NCI-H2081 treated with DMSO at 0.1 percent for 48 hours (cell line): ENCODE measurements at places on chromosomes 7 and 10.

DNA sequence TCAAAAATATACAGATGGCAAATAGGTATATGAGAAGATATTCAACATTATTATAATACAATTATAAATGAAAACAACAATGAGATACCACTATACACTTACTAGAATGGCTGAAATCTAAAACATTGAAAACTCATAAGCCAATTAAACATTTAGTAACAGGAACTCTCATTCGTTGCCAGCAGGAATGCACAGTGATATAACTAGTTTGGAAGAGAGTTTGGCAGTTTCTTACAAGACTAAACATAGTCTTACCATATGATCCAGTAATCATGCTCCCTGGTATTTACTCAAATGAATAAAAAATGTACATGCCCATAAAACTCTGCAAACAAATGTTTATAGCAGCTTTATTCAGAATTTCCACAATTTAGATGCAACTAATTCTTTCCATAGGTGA lies 476.2 kb upstream of the COBL start:
- no peak for DNase-seq

- no peak for DNase-seq
Measured at GRCh38 chr10:14476641-14477407, 146.1 kb upstream of the FRMD4A start.

GRCh38 chr7:80369321-80369720 lies 142.5 kb downstream of the GNAT3 start:
- DNase-seq: no peak

GRCh38 chr10:5987747-5988146 lies 10.4 kb upstream of the IL15RA start:
- no peak for DNase-seq

GRCh38 chr10:114571316-114571999 lies 86.6 kb downstream of the ABLIM1 start:
- DNase-seq: no peak

GRCh38 chr7:156918635-156919034 lies 25.7 kb upstream of the LMBR1 start:
- DNase-seq: no peak

GRCh38 chr10:24926557-24926956 lies 25.8 kb downstream of the PRTFDC1 start:
- DNase-seq: no peak

DNA sequence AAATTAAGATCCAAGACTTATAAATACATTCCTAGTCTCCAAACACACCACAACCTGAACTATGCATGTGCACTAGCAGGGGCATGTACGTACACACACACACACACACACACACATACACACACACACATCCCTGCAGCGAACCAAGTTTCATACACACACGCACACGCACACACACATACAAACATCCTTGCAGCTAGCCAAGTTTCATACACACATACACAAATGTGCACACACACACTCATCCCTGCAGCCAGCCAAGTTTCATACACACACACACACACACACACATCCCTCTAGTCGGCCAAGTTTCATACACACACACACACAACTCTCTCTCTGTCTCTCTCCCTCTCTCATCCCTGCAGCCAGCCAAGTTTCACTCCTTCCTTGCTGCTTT lies 82.7 kb upstream of the WIPF3 start:
- no peak for DNase-seq

DNA sequence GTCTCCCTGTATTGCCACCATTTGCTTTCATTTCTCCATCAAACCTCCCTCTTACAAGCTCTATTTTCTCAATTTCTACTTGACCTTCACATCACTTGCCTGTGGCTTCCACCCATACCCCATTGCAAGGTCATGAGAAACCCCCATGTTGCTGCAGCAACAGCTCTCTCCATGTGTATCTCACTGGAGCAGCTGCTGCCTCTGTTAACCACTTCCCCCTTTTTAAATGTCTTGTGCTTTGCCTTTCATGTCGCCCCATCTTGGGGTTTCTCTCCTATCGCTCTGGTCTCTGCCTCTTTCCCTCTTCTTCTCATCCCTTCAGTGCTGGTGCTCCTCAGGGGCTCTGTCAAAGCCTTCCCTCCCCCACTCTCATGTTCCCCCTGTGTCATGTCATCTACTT lies 148.8 kb downstream of the CHN2 start:
- no peak for DNase-seq

GRCh38 chr7:132164558-132165125 lies 411.6 kb downstream of the PLXNA4 start:
- DNase-seq: no peak

DNA sequence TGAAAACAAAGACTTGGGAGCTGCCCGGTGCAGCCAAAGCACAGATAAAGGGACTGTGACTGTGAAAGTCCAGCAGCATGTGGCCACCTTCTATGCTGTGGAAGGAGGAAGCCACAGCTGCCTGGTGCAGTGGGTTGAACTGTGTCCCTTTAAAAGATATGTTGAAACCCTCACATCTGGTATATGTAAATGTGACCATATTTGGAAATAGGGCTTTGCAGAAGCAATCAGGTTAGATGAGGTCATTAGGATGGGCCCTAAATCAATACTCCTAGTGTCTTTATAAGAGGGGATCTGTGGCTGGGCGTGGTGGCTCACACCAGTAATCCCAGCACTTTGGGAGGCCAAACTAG lies 136.9 kb downstream of the GLI3 start:
- DNase-seq: no peak

- no peak for DNase-seq
Measured at GRCh38 chr7:94129443-94130140, 125.4 kb upstream of the BET1 start.

- peak; percentile 78 for DNase-seq
Measured at GRCh38 chr7:29327455-29327854, 132.9 kb downstream of the CHN2 start.

DNA sequence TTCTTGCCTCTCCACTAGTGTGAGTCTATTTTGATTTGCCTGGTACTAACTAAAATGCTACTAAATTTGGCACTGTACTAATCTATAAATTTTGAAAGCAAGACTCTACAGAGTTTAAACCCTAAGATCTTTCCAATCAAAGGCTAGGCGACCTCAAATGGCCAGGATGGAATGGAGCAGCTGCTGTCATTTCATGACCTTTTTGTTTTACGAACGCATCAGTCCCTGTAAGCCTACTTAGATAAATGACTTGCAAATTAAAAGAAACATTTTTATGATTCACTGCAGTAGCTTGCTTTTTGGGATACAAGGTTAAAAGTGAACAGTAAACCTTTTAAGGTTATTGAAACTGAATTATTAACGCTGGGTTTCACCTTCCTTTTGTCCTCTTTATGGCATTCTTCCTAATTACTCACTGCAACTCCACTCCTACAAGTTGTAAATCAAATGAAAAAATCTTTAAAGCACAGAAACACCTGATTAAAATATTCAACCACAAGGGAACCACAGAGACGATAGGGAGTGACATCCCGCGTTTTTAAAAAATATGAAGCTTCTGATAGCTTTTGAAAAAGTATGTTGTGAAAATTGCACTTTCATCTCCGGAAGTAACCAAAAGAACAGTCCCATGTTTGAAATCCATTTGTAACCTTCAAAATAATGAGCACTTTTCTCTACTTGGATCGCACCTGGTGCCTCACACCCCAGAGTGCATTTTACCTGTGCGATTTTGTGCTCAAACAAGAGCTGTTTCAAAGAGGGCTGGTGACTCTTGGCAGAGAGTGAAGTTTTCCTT lies 595.1 kb downstream of the PARD3 start:
- DNase-seq: peak; percentile 52

DNA sequence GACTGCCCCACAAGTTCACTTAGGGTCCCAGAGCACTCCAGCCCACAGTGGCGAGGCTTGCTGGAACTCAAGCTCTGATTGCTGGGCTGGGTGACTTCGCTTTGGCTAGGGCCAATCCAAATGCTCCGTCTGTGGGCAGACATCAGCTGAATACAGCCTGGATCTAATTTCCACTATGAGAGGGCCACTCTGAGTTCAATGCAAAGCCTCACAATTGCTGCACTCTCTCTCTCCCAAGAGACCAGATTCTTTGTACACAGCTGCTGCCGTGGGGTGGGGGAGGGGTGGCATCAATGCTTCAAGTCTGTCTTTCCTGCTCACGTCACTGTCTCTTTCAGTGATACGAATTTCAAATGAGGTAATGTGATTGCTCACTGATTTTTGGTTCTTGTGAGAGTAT lies 47.3 kb upstream of the BPGM start:
- no peak for DNase-seq
